ENCODE measurements at places on chromosomes 3 and 15.

DNA sequence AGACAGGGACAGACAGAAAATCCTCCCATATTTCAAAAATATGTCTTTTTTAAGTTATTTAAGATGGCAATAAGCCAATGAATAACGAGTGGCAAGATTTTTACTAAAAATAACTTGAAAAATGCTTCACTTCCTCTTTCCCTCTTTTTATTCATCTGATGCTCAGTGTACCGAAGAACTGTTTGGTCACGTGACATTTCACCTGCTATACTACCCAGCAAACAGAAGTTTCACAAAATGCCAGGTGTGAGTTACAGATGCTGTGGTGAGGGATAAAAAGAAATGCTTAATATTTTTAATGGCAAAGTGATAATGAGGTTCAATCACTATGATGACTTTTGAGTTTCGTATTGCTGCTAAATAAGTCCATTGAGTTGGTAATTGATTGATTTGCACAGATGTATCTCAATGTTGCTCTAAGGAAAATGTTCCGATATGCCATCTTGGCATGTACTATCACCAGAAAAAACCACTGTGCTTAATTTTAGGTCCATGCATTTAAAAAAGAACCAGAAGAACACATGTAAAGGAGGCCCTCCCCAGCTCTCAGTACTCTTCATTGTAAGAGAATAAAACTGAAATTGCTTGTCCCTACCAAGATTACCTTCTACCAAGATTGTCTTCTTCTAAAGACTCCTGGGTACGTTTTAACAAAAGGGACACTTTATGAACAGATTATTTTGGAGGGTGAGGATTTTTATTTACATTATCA, 26.0 kb upstream of the SEC62 start:
- no peak for DNase-seq

- DNase-seq: peak; percentile 34
These were observed 53.2 kb downstream of the LHFPL4 start for GRCh38 chr3:9500108-9501050.

DNA sequence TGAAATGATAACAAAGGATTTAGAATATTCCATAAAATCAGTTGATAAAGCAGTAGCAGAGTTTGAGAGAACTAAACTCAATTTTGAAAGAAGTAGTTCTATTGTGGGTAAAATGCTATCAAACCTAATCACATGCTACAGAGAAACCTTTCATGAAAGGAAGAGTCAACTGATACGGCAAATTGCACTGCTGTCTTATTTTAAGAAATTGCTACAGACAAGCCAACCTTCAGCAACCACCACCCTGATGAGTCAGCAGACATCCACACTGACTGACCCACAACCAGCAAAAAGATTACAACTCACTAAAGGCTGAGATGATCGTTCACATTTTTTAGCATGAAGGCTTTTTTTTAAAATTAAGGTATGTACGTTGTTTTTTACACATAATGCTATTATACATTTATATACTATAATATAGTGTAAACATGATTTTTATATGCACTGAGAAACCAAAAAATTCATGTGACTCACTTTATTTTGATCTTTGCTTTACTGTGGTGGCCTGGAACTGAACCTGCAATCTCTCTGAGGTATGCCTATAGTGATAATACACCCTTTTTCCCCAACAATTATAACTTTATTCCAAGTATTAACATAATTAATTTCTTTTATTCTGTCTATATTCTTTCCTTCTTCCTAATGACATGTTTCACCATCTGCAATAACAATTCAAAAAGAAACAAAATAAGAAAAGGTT, 109.9 kb downstream of the TBC1D5 start:
- peak; percentile 82 for DNase-seq

GRCh38 chr3:187689984-187690383, 12.4 kb downstream of the RTP2 start:
- peak; percentile 47 for DNase-seq

GRCh38 chr3:96931119-96931862, 116.9 kb downstream of the EPHA6 start:
- DNase-seq: no peak

GRCh38 chr3:195899701-195900435, 8.5 kb downstream of the TNK2 start:
- DNase-seq: no peak

- DNase-seq: no peak
These were observed 15.3 kb upstream of the PARP14 start for GRCh38 chr3:122665226-122665786.
